ENCODE measurements at places on chromosomes 3 and 15. TPM values are rescaled to one million over a fixed set of nuclear protein-coding genes. Genes with fewer than 3 reads are reported as not detected.

GABRR3 gene
- not detected for total RNA-seq

GRCh38 chr3:129622933-129623332, 16.5 kb upstream of the PLXND1 start:
- no peak for DNase-seq
- no peaks in the 10 kb centered on the region for H3K36me3 ChIP-seq
- no peak overlapping the region for H3K4me3 ChIP-seq
- H3K27ac ChIP-seq: peak overlapping the region; percentile 99

- no peak overlapping the region for H3K4me3 ChIP-seq
- H3K36me3 ChIP-seq: peaks cover 6% of the 10 kb centered on the region
- H3K4me1 ChIP-seq: no peaks in the 10 kb centered on the region
- no peak overlapping the region for H3K27ac ChIP-seq
- H3K27me3 ChIP-seq: no peaks in the 10 kb centered on the region
Observed at GRCh38 chr15:50280271-50280670, 14.7 kb upstream of the HDC start.

HESX1 gene
- 0.86 TPM for total RNA-seq

- no peaks in the 10 kb centered on the region for H3K4me1 ChIP-seq
- no peak for DNase-seq
- H3K4me3 ChIP-seq: no peak overlapping the region
- H3K27me3 ChIP-seq: no peaks in the 10 kb centered on the region
- no peak overlapping the region for H3K27ac ChIP-seq
Observed at GRCh38 chr3:157493627-157494550, 9.3 kb downstream of the VEPH1 start.

GRCh38 chr3:41190509-41191284, 8.6 kb upstream of the CTNNB1 start:
- no peak overlapping the region for H3K27ac ChIP-seq
- no peaks in the 10 kb centered on the region for H3K4me1 ChIP-seq
- H3K27me3 ChIP-seq: no peaks in the 10 kb centered on the region

MYLK gene
- 156 TPM for total RNA-seq

DNA sequence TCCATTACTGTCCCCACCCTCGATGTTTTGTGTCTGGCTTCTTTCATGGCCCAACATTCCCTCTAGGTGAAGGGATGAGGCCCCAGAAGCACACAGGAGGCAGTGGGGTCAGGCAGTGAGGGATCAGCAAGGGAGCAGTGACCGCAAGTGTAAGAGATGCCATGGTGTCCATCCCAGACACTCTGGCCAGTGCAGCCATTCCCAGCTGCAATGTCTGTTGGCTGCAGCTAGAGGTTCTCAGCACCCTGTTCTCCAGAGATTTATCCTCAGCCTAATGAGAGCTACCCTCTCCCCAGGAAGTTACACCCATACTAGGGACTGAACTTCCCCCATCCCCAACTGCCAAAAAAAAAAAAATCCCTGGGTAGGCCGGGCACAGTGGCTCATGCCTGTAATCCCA, 40.2 kb downstream of the TRANK1 start:
- peaks cover 35% of the 10 kb centered on the region for H3K4me1 ChIP-seq
- H3K36me3 ChIP-seq: peaks cover 28% of the 10 kb centered on the region
- no peak overlapping the region for H3K4me3 ChIP-seq
- DNase-seq: no peak
- H3K27me3 ChIP-seq: no peaks in the 10 kb centered on the region
- H3K27ac ChIP-seq: no peak overlapping the region

DNA sequence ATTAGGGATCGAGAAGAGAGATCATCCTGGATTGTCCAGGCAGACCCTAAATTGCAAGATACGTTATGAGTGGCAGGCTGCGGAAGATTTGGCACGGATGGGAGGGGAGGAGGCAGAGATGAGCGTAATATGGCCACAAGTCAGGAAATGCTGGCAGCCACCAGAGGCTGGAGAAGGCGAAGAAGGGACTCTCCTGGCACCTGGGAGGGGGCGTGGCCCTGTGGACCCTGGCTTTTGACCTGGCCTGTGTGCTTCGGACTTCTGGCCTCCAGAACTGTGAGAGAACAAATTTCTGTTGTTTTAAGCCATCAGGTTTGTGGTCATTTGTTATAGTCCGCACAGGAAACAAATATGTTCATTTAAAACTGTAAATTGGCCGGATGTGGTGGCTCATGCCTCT, 31.9 kb upstream of the IGF1R start:
- no peaks in the 10 kb centered on the region for H3K4me1 ChIP-seq
- DNase-seq: no peak
- no peak overlapping the region for H3K27ac ChIP-seq

GRCh38 chr3:48716508-48716981, 476 bp downstream of the IP6K2 start:
- peak overlapping the region; percentile 83 for H3K27ac ChIP-seq
- DNase-seq: no peak
- H3K36me3 ChIP-seq: peaks cover 34% of the 10 kb centered on the region
- peak overlapping the region; percentile 85 for H3K4me3 ChIP-seq
- H3K4me1 ChIP-seq: peaks cover 47% of the 10 kb centered on the region

ACKR2 gene
- 5.3 TPM for total RNA-seq

TMEM40 gene
- 1.0 TPM for total RNA-seq

IQCH gene
- total RNA-seq: 2.3 TPM

GRCh38 chr15:90049666-90050604, 48.8 kb downstream of the ZNF710 start:
- no peaks in the 10 kb centered on the region for H3K36me3 ChIP-seq
- no peak overlapping the region for H3K4me3 ChIP-seq
- no peak for DNase-seq
- H3K4me1 ChIP-seq: peaks cover 54% of the 10 kb centered on the region

ADAMTS7 gene
- 5.3 TPM for total RNA-seq

CCR8 gene
- total RNA-seq: not detected

- no peaks in the 10 kb centered on the region for H3K4me1 ChIP-seq
- H3K27ac ChIP-seq: no peak overlapping the region
- no peaks in the 10 kb centered on the region for H3K36me3 ChIP-seq
- H3K27me3 ChIP-seq: no peaks in the 10 kb centered on the region
- DNase-seq: no peak
Observed at GRCh38 chr3:13066236-13066635, 7.0 kb downstream of the IQSEC1 start.

DNA sequence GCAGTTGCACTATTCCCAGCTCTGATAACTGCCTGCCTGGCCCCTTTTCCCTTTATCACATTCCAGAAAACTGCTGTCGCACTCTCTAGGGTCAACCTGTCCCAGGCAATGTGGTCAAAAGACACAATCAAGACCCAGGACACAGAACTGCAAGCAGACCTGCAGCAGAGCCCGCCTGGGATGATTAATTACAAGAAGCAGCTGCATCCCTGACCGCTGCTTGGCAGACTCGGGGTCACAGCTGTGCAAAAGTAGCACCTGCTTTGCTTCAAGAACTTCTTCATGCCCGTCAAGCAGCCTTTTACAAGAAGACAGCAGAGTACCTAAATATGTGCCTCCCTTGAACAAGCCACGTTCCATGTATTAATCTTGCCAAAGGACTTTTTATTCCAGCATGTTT, 120.0 kb upstream of the ST8SIA2 start:
- H3K27me3 ChIP-seq: no peaks in the 10 kb centered on the region
- H3K4me1 ChIP-seq: no peaks in the 10 kb centered on the region
- no peak overlapping the region for H3K4me3 ChIP-seq
- H3K27ac ChIP-seq: no peak overlapping the region
- DNase-seq: no peak

GRCh38 chr3:147937341-147937740, 528.2 kb downstream of the ZIC1 start:
- H3K27me3 ChIP-seq: no peaks in the 10 kb centered on the region
- no peak overlapping the region for H3K27ac ChIP-seq
- DNase-seq: no peak
- H3K4me3 ChIP-seq: no peak overlapping the region
- H3K4me1 ChIP-seq: no peaks in the 10 kb centered on the region
- H3K36me3 ChIP-seq: no peaks in the 10 kb centered on the region

SST gene
- not detected for total RNA-seq

DNA sequence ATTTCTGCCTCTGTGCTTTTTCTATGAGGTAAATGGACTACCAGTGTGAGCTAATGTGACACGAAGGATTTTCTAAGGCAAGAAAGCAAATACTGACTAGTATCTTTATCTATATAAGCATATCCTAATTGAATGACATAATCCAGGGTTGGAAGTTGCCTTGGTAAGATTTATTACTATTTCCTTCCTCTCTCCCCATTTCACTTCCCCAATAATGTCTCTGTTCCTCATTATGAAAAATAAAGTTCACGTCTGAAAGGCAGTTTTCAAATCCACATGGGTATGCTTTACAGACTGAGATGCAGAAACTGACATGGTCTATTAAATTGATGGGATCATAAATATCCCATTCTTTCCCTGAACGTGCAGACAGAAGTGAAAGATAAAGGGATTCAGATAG, 86.0 kb downstream of the DTWD1 start:
- no peaks in the 10 kb centered on the region for H3K4me1 ChIP-seq
- DNase-seq: no peak
- H3K36me3 ChIP-seq: no peaks in the 10 kb centered on the region

- DNase-seq: no peak
- H3K36me3 ChIP-seq: peaks cover 19% of the 10 kb centered on the region
- H3K27me3 ChIP-seq: no peaks in the 10 kb centered on the region
- peak overlapping the region; percentile 58 for H3K27ac ChIP-seq
Observed at GRCh38 chr15:78055919-78056713, 21.4 kb downstream of the TBC1D2B start.

DNA sequence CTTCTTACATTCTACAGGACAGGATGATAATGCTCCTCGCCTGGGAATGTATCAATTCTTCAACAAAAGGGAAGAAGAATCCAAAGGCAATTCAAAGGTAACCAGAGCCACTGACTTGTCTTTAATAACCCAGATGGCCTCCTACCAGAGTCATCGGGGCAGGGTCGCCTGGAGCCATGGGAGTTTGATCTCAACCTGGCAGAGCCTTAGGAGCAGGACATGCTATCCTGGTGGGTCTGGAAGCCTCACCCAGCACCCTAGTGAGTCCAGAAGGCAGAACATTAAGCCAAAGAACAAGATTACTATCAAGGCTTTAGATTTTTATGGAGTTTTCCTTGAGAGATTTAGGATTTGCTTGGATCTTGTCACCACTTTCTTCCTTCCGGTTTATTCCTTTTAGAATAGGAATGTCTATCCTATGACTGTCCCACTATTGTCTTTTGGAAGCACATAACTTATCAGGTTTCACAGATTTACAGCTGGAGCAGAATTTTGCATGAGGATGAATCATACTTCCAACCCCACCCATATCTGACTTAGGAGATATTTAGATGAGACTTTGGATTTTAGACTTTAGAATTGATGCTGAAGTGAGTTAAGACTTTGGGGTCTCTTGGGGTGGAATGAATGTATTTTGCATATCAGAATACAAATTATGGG, 330.3 kb upstream of the GOLIM4 start:
- DNase-seq: no peak
- H3K4me3 ChIP-seq: no peak overlapping the region
- no peaks in the 10 kb centered on the region for H3K36me3 ChIP-seq
- H3K27ac ChIP-seq: no peak overlapping the region

- H3K27me3 ChIP-seq: no peaks in the 10 kb centered on the region
- no peak overlapping the region for H3K4me3 ChIP-seq
- H3K27ac ChIP-seq: peak overlapping the region; percentile 19
- peak; percentile 50 for DNase-seq
Observed at GRCh38 chr3:194277104-194277785, 73.9 kb downstream of the CPN2 start.

GRCh38 chr15:100772478-100772877, 107.2 kb upstream of the ALDH1A3 start:
- no peak overlapping the region for H3K4me3 ChIP-seq
- H3K27me3 ChIP-seq: no peaks in the 10 kb centered on the region
- H3K4me1 ChIP-seq: no peaks in the 10 kb centered on the region
- DNase-seq: no peak
- H3K36me3 ChIP-seq: no peaks in the 10 kb centered on the region
- H3K27ac ChIP-seq: no peak overlapping the region

DNA sequence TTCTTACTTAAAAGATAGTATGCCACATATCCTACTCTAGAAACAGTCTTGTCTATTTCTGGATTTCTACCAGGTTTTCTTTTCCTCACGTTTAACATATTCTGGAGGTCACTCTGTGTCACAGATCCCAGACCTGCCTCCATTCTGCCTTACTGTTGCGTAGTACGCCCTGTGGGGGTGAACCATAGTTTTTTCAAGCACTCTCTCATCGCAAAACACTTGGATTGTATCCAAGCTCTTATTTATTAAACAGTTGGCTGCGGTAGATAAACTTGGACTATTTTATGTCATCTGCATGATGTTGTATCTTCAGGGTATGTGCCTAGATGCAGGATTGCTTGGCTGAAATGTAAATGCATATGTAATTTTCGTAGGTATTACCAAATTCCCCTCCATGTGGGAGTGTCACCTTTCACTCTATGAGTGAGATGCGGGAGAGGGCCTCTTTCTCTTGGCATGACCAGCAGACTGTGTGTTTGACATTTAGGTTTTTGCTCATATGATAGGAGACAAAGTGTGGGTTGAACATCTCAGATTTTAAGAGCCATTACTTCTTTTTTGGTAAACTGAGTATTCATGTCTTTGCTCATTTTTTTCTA, 55.8 kb downstream of the ABTB1 start:
- no peaks in the 10 kb centered on the region for H3K36me3 ChIP-seq
- no peak overlapping the region for H3K4me3 ChIP-seq
- DNase-seq: no peak
- H3K27ac ChIP-seq: no peak overlapping the region
- no peaks in the 10 kb centered on the region for H3K27me3 ChIP-seq
- peaks cover 15% of the 10 kb centered on the region for H3K4me1 ChIP-seq

DNA sequence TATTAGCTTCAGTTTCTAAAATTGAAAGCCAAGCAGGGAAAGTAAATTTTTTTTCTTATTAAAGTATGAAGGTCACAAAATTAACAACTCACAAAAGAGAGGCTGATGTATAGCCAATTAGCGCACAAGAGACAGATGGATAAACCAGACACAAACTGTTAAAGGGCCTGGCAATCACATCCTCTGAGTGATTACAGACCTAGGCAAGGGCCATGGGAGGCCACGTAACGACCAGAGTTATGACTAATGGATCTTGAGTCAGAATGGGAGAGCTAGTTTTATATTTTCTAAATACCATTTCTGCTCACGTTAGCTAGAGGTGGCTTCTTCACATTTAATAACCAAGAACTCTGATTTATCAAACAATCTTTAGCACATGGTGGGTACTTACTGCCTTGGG, 17.8 kb upstream of the SCAMP5 start:
- no peak overlapping the region for H3K27ac ChIP-seq
- H3K27me3 ChIP-seq: no peaks in the 10 kb centered on the region
- no peak for DNase-seq
- H3K36me3 ChIP-seq: no peaks in the 10 kb centered on the region
- no peak overlapping the region for H3K4me3 ChIP-seq

SACM1L gene
- total RNA-seq: 80.5 TPM

CBLB gene
- 29.7 TPM for total RNA-seq
